ENCODE measurements at places on chromosomes 12 and 14.

DNA sequence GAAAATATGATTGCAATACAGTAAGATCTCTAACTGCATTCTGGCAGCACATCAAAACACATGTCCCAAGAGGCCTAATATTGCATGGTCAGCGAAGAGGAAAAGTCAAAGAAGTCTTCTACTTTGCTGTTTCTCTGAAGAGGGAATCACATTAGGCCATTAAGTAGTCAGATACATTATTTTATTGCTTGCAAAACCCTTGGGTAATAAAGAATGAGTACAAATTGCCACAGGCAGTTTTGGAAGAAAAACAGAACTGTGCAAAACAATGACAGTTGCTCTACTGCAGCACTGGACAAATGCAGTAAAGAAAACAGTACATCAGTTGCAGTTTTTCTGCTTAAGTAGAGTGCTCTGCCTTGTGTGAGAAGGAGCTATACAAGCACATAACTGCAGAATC lies 211.9 kb downstream of the MED13L start:
- no peak for DNase-seq

DNA sequence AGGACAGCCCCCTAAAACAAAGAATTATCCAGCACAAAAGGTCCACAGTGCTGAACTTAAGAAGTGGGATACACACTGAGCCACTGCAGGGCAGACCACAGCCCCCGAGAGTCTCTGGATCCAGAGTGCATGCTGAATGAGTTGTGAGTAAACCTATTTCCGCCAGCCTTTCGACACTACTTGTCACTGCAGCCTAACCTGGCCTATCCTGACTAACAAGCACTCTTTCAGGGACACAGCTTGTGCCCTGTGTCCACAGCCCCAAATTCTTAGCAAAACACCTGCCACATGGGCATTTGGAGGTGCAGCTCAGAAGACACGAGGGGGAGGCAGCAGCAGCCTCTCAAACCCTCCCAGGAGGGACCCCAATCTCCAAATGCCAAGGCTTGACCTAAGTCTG lies 31.3 kb downstream of the ITPK1 start:
- DNase-seq: no peak

GRCh38 chr12:66674495-66675122 lies 4.3 kb downstream of the GRIP1 start:
- DNase-seq: no peak

DNA sequence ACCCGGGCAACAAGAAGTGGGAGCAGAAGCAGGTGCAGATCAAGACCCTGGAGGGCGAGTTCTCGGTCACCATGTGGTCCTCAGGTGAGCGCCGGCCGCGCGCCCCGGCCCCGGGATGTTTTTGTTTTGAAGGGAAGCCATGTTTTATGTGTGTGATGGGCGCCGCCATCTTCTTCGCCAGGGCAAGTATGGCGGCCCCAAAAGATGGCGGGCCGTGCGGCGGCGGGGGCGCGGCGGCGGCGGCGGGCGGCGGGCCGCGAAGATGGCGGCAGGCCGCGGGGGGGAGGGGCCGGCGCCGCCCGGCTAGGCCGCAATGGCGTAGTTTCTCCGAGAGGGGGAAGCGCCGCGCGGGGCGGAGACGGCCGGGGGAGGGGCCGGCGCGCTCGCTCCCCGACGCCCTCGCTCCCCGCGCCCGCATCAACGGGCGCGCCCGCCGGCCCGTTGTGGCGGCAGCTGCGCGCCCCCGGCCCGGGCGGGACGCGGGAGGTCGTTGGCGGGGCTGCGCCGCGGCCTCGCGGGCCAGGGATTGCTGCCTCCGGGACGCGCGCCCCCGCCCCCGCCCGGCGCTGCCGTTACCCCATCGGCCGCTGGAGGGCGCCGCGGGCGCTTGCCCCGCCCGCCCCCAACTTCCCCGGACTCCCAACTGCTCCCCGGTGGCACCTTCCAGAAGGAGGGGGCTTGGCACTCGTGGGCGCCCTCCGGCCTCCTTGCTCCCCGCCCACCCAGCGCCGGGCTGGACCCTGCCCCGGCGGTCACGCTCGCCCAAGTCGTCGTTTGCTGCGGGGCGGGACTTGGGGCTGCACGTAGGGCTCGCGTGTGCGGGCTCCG lies 1.1 kb downstream of the YY1 start:
- peak; percentile 91 for DNase-seq

DNA sequence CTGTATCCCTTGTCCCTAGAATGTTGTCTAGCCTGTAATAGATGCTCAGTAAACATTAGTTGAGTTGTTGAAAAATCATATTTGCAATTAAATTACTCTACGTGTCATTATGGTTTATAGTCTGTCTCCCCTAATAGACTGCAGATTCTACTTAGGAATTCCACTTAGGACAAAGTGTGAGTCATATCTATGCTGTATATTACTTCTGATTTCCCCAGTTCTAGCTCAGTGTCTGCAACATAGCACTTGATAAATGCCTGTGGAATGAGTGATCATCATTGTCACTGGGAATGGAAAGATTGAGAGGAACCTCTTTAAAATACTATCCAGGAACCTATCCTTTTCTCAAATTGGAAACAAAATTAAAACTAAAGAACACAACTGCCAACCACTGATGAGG lies 99.3 kb downstream of the TBX5 start:
- no peak for DNase-seq

GRCh38 chr12:39199351-39199750 lies 243.6 kb downstream of the KIF21A start:
- no peak for DNase-seq

DNA sequence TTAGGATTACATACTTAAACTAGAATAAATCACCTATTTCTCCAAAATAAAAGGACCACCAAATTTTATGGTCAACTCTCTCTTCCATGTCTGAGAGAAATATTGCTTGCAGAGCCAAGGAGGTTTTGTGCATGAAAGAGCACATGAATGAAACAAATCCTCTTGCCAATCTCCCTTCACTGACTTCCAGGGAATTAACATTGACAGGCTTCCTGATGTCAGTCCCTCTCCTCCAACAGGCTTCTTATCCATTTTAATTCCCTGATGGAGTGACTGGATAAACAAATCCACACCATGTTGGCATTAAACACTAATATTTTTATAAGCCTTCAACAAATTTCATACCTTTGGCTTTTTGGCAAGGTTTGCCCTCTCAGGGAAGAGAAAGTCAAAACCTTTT lies 45.3 kb upstream of the CNTN1 start:
- no peak for DNase-seq

GRCh38 chr12:21895651-21896050 lies 45.6 kb downstream of the ABCC9 start:
- no peak for DNase-seq

- no peak for DNase-seq
These were observed 4.3 kb downstream of the RNASE1 start for GRCh38 chr14:20798318-20798717.

Data from right hindlimb (tissue), 1 donor.